MCF 10A (cell line): ENCODE measurements at places on chromosomes 1 and 21.

DNA sequence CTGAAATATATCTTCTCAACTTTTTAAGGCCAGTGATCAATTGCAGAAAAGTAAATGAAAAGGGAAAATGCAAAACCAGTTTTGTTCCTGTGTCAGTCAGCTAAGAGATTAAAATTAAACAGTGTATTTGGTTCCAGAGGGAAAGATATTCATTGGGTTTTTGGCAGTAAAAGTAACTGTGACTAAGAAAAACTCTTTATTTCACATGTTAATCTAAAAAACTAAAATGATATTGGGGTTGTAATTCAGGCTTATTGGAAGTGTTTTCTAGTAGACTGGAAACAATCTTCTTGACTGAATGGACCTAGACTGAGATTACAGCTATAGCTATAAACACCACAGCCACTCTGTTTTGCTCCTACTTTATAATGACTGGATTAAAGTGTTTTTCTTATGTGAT lies 413.9 kb downstream of the ADGRL2 start:
- no peak for DNase-seq

DNA sequence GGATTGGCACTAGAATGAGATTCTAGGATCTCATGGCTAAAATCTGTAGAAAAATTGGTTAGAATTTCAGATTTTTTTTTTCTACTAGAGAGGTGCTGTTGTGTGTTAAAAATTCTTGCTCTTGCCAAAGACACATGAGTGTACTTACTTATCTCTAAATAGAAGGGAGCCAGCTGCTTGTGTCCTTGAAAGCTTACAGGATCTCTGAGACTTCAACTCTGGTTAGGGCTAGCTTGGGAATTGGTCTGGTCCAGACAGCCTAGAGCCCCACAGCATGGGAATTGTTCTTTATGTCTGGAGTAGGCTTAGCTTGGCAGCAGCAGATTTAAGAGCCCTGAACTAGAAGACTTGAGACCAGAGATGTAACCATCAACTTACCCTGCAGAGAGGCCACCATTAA lies 37.3 kb downstream of the MACO1 start:
- DNase-seq, result no peak

- DNase-seq, result no peak
Measured at GRCh38 chr1:96464991-96465390, 256.6 kb upstream of the PTBP2 start.

DNA sequence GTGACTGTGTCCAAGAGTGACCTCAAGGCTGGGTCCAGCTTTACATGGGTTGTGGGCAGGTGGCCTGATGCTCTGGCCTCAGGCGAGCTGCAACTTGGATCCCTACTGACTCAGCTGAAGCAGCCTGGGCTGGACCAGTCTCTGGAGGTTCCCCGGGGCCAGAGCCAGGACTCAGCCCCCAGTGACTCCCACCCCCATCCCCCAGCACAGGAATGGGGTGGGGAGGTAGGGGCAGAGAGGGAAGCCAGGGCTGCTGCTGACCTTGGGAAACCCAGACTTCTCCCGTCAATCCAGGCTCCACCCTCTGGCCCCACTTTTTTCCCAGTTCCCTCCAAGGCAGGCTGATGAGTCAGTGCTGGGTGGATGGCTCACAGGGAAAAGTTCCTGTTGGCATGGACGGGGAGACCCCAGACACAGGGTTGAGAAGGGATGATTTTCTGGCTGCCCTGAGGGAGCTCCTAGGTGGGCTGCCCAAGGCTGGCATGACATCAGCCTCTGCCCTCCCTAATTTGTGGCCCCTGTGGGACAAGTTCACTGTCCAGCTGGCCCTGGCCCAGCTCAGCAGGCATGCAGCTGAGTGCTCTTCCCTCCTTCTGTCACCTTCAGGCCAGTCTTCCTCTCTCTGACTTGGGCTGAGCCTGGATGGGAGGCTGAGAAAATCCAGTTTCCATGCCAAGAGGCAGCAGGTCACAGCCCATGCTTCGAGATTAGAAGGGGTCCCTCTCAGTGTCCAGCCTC lies 2.2 kb downstream of the ZC3H12A start:
- DNase-seq, result peak; percentile 95

- DNase-seq, result peak; percentile 17
Measured at GRCh38 chr1:116951200-116951935, 41.7 kb downstream of the PTGFRN start.

GRCh38 chr1:248404024-248404423 lies 1.2 kb downstream of the OR2T1 start:
- peak; percentile 27 for DNase-seq

DNA sequence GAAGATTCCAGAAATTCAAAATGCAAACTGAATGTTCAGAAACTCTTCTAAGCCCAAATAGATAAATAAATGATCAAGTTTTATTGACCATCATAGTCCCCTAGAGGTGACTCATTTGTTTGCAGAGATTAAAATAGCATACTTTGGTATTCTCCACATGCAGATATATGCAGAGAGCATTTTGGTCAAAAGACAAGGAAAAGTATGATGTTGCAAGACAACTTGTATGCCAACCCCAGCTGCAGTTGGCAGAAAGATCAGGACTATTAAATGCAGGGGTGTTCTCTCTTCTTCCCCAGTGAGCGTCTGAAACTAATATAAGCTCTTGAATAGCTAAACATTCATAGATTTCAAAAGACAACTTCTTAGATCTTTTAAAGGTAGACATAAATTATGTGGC lies 404.9 kb downstream of the LTN1 start:
- DNase-seq, result peak; percentile 8

DNA sequence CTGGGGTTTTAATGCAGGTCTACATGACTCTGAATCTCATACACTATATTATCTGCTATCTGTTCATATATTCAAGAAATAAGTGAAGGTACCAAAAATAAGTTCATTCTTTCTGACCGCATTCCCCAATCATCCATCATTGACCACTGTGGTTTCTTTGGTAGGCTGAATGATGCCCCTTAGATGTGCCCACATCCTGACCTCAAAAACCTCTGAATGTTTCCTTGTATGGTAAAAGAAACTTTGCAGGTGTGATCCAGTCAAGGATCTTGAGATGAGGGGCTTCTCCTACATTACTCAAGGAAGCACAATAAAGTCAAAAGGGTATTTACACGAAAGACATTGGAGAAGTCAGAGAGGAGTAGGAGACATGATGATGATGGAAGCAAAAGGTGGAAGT lies 60.6 kb upstream of the LRRC8B start:
- DNase-seq, result no peak

GRCh38 chr1:160640359-160641123 lies 6.3 kb downstream of the SLAMF1 start:
- DNase-seq, result no peak

DNA sequence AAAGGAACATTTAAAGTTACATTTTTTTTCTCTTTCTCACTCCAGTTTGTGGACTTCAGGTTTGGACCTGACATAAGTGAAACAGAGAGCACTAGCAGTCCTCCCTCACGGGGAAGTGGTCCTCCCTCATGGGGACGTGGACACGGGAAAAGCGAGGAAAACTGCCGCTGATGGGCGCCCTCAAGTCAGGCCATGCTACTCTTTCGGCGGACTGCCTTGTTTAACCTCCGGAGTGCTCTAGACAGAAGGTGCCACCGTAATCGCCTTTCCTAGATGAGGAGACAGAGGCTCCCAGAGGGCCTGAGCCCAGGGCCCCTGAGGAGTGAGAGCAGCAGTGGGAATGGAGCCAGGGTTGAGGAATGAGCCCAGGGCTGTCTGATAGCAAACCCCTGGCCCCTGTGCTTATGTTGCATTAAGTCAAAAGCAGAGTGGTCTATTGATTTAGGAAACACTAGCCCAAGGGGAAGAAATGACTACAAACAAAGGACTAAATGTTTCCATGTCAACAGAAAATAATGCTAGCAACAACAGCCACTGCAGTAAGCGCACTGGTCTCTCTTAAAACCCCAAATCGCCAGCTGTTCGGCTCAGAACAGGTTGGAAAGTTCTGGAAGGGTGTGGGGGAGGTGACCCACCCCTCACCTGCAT lies 84.1 kb downstream of the DMRTB1 start:
- no peak for DNase-seq

DNA sequence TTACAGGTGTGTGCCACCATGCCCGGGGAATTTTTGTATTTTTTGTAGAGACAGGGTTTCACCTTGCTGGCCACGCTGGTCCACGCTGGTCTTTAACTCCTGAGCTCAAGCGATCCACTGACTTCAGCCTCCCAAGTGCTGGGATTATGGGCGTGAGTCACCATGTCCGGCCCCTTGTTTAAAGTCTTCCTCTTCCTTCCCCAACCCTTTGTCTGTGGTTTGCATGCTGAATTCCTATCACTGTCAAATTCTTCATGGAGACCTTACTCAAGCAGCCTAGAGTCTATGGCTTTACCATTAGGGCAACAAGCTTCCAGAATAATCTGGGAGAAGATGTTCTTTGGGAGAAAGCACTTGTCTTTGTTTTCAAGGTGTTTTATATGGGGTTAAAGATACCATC lies 34.7 kb downstream of the B3GALT5 start:
- peak; percentile 34 for DNase-seq

DNA sequence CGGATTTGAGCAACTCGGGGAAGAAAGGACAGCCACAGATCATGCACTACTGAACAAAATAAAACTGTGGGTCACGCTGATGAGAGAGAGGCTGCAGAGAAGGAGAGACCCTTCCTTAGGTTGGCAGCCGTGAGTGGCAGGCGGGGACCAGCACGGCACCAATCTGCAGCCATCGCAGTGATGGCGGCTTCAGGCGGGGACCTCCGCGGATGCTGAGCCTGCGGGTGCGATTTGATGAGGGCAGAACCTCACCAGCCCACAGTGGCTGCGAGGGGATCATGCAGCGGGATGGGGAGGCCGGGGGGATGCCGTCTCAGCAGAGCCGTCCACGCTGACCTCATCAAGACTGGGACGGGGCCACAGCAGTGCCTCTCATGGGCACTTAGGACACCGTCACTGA lies 11.8 kb downstream of the ITGB2 start:
- DNase-seq, result no peak

DNA sequence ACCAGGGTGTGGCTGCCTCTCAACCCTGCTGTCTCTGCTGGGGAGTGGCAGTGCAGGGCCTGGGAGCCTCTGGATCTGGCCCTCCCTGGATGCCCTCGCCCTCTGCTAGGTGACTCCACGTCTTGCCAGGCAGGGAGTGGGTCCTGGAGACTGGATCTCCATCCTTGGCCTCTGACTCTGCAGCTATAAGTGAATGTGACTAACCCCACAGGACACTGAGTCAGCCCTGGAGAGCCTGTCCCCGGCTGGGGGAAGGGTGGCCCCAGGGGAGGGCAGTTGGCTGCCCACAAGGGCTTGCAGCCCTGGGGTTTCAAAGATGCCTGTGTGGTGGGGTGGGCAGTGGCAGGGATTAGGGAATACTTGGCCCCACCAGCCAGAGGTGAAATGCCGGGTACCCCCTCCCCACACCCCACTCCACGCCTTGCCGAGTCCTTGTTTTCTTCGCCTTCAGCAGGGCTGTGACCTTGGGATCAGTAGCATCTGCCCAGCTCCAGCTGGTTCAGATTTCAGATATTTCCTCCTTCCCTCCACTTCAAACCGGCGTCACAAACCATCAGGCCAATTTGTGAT lies 1.9 kb upstream of the MYBPH start:
- peak; percentile 48 for DNase-seq

GRCh38 chr1:110714374-110714995 lies 39.7 kb upstream of the KCNA3 start:
- DNase-seq, result no peak

DNA sequence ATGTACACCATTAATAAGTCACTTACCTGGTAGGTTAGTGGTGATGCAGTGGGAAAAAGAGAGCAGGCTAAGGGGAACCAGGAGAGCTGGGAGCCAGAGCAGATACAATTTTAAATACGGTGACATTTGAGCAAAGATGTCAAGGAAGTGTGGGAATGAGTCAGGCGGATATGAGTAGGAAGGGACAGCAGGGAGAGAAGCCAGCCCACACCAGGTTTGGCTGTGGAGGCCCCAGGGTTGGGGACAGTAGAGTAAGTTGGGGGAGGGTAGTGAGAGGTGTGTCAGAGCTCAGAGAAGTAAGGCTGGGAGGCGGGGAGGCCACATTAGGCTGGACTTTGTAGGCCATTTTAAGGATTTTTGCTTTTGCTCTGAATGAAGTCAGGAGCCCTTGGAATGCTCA lies 482.0 kb downstream of the DISC1 start:
- no peak for DNase-seq

- DNase-seq, result no peak
Measured at GRCh38 chr1:235008239-235008638, 120.4 kb downstream of the TOMM20 start.

DNA sequence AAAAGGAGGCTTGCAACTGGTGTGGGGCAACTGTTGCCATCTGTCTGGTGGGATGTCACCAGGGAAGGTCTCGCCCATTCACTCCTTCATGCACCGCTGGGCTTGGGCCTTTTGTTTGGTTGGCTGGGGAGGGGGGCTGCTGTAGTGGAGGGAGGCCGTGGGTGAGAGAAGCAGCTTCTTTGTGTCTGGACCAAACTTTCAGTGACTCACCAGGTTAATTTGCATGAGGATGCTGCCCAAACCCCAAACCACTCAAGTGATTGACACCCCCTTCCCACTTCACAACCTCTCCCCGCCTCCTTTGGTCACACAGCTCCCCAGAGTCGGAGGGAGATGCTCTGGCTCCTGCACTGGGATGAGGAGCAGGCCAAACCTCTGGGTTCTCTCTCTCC lies 19.7 kb downstream of the BTG2 start:
- no peak for DNase-seq

DNA sequence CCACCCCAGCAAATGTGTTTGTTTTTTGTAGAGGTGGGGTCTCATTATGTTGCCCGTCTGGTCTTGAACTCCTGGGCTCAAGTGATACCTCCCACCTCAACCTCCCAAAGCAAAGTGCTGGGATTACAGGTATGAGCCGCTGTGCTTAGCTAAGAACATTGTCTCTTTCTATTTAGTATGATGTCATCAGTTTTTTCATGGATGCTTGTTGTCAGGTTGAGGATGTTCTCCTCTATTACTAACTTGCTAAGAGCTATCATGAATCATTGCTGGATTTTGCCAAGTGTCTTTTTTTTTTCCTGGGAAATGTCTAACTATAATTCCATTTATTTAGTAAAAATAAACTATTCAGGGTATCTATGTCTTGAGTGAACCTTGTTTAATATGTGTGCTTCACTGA lies 19.0 kb upstream of the MPC2 start:
- DNase-seq, result no peak

GRCh38 chr1:234927312-234927970 lies 201.2 kb downstream of the TOMM20 start:
- DNase-seq, result no peak

GRCh38 chr1:99577313-99577712 lies 68.6 kb upstream of the PALMD start:
- no peak for DNase-seq

GRCh38 chr1:41614818-41615217 lies 130.3 kb upstream of the EDN2 start:
- DNase-seq, result no peak

DNA sequence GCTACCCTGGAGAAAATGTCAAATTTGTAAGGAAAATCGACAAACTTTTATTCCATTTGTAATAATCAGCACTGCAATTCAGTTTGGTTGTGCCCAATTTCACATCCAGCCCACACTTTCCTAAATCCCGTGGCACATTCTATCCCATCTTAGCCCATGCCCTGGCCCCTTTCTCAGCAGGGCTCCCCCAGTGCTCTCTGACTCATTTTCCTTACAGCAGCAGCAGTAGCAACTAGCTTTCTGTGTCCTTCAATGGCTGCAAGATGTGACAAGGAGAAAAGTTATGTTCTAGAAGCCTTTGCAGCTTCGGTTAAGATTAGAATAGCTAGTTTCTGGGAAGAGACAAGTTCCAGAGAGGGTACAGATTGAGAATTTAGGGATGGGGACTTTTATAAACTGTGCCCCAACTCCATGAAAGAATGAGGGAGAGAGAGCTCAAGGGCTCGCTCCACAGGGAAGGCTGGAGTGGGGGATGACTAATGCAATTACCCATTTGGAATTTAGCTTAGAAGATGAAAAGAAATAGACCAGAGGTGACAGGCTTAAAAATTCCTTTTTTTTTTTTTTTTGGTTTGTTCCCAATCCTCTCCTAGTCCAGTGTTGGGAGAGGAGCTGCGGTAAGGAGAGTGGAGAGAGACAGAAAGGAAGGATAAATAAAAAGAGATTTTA lies 47.0 kb upstream of the POU2F1 start:
- peak; percentile 54 for DNase-seq
